Renal pelvis (tissue), 12 donors: ENCODE measurements at places on chromosomes 7 and 10.

GRCh38 chr7:111301891-111302290 lies 211.0 kb downstream of the LRRN3 start:
- DNase-seq: no peak

DNA sequence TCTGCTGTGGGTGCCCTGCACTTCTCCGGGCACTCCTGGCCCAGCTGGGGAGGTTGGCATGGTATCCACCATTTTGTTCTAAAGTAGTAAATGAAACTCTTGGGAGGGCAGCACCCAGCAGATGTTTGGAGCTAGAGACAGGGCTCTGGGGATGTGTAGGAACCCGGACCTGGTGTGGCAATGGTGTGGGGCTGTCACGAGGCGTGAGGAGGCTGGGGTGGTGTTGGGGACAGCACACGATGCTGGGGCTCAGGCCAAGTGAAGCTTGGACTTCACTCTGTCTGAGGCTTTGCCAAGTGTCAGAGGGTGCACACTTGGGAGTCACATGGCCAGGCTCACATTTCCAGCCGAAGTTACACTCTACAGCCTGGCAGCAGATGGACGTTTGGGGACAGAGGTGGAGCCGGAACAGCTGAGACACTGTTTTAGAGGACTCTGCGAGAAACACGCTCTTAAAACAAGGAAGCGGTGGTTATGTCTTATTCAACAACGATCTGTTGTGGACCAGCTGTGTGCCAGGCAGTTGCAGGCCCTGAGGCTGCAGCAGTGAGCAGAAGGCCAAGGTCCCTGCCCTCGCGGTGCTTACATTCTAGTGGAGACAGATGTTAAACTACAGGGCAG lies 118.2 kb downstream of the CUX1 start:
- DNase-seq: no peak

GRCh38 chr7:16954321-16954720 lies 72.5 kb upstream of the AGR3 start:
- no peak for DNase-seq

DNA sequence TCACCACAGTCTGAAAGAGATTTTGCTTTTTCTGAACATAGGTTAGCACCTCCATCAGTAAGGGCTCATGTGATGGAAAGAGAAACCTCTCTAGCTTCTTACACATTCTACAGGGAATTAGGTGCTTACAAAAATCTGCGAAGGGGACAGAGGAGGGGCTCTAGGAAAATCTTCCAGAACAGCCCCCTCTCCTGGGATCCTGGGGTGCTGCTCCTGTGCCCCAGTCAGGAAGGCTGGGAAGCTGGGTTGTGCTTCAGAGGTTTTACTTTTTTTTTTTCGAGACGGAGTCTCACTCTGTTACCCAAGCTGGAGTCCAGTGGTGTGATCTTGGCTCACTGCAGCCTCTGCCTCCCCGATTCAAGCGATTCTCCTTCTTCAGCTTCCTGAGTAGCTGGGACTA lies 7.5 kb upstream of the FAM171A1 start:
- no peak for DNase-seq

DNA sequence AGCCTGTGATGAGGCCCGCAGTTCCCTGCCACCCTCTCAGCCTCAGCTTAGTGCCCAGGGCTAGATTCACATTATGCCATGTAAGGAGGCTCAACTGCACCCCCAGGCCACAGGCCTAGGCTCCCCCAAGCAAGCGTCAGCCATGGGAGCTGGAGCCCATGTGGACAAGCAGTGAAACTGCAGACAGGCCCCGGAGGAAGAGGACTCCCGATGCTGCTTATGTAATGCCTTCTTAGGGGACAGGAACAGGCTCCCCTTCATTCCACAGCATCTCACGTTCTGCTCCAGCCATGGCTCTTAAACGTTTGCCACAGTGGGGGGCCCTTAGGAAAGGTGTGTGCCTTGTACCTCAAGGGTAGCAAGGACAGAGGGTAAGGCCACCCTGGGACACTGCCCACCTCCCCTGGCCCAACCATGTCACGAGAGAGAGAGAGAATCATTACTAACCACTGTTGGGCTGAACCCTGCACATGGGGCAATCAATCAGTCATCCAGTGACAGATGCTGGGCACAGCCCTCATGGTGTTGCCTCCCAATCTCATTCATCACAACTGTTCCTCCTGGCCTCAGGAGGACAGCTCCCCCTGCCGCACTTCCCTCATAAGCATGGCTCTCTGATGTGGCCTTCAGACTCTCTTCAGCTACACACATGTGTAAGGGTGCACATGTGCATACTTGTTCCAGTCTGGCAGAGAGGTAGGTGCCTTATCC lies 263.0 kb downstream of the GRID1 start:
- DNase-seq: peak; percentile 11
